CD4-positive, alpha-beta T cell (primary cell): ENCODE measurements at places on chromosomes 2 and 18. TPM values are rescaled to one million over a fixed set of nuclear protein-coding genes. Genes with fewer than 3 reads are reported as not detected.

DNA sequence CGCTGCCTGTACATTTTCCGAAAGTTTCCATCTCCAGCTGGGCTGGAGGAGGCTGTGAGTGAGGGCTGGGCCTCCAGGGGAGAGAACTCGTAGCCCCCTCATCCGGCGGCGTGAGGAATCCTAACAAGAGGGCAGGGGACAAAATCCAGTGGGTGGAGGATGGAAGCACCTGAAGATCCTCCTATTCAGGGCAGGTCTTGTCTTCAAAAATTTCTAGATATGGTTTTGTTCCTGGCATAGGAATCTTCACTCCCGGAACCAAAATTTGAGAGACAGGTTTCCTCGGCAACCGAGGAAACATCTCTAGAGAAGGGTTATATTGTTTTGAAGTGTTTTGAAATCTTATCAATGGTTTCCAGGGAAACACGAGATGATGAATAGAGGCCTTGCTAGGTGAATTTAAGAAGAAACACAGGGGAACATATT lies 136.7 kb downstream of the SH3BP4 start:
- DNase-seq: no peak

EFHD1 gene
- total RNA-seq: not detected

DNA sequence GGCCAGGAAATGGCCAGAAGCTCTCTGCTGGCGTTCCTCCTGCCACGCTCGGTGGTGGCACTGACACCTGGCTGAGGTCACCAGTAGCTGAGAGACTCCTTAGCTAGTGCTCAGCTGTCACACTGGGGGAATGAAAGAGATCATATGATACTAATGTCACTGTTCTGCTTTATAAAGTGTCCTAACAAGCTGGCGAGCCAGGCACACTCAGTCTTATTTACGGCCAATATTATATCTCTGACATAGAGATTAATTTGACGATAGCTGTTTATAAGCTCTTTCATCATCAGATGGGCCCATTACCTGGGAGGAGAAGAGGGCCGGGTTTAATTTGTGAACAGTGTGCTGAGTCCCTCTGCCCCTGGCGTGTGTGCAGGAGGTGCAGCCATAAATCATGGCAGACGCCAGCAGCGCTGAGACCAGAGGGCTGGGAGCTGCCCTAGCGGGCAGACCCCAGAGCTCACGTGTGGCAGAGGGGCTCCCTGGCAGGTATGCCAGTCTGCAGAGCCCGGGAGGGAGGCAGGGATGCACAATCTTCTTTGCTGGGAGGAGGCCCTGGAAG lies 246.5 kb downstream of the HAUS1 start:
- no peak for DNase-seq

CPLX4 gene
- total RNA-seq: not detected

GRCh38 chr18:22408059-22408458 lies 9.7 kb downstream of the CTAGE1 start:
- no peak for DNase-seq

FBXO48 gene
- total RNA-seq: 0.50 TPM

DNA sequence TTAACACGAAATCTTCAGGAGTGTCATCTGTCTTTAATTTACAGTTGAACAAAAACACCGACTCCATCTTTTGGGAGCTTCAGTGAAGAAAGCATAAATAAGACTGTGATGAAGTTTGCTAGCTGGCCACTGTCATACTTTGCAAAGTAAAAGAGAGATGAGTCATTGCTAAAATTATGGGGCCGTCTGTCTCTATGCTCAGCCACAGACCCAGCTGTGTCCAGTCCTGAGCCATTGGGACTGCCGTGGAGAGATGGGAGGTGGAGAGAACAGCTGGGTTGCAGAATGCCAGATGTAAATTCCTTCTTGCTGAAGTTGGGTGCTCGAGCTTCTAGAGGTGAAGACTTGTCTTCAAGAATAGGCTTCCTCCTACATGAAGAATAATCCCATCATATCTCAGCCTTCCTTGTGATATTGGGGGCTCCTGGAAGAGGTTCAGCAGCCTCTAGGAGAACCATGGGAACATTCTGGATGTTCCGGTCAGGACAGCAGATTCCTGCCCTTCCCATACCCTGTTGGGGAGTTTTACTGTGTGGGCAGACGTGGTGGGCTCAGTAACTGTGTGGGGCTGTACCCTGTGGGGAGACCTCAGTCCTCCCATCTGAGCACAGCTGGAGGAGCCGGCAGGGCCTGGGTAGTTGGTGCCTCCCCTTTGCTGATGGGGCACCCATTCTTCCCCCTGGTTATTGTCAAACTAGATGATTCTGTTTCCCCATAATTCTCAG lies 71.1 kb downstream of the LDLRAD4 start:
- DNase-seq: no peak

DNA sequence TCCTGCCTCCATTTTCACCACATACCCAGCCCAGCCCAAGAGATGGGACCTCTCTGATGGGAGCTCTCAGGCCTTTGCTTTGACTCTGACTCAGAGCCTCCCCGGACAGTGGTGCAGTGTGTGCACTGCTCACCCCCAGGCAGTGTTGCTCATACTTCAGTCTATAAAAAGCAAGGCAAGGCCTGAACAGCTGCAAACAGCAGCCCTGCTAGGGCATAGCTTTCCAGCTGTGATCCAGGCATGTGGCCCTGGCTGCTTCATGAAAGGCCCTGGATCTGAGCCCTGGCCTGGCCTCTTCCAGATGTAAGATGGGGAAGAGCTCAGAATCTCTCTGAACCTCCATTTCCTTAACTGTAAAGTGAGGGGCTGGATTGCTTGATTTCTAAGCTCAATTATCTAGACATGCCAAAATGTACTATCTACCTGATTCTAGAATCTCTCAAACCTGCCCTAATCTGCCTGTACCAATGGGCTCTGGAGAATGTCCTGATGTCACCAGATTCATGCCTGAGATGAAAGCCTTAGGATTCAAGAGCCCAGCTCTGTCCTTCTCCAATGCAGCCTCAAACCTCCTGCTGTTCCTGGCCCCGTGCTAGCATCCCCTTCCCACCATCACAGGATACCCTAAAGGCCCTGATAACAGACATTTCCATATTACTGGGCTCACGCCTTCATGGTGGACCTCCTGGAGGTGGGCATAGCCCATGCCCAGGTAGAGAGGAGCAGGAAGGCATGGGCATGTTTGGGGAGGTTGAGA lies 206.9 kb downstream of the ARL4C start:
- DNase-seq: peak; percentile 26

TMEFF2 gene
- not detected for total RNA-seq

- DNase-seq: no peak
Observed at GRCh38 chr2:96107708-96108065, 8.7 kb downstream of the ADRA2B start.

- DNase-seq: no peak
Observed at GRCh38 chr2:77161009-77161408, 361.2 kb downstream of the LRRTM4 start.

DNA sequence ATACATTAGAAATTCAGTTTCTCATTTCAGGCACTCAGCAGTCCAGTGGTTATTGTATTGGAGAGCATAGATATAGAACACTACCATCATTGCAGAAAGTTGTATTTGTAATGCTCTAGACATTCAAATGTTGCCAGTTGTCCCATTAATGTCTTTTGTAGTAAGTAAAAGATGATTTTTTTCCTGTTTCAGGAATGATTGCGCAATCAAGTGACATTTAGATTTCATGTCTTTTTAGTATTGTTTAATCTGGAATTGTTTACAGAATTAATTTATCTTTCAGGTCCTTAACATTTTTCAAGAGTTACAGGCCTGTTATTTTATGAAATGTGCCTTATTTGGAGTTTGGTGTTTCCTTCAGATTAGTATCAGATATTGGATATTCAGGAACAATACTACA lies 134.7 kb downstream of the MSTN start:
- DNase-seq: no peak

DNA sequence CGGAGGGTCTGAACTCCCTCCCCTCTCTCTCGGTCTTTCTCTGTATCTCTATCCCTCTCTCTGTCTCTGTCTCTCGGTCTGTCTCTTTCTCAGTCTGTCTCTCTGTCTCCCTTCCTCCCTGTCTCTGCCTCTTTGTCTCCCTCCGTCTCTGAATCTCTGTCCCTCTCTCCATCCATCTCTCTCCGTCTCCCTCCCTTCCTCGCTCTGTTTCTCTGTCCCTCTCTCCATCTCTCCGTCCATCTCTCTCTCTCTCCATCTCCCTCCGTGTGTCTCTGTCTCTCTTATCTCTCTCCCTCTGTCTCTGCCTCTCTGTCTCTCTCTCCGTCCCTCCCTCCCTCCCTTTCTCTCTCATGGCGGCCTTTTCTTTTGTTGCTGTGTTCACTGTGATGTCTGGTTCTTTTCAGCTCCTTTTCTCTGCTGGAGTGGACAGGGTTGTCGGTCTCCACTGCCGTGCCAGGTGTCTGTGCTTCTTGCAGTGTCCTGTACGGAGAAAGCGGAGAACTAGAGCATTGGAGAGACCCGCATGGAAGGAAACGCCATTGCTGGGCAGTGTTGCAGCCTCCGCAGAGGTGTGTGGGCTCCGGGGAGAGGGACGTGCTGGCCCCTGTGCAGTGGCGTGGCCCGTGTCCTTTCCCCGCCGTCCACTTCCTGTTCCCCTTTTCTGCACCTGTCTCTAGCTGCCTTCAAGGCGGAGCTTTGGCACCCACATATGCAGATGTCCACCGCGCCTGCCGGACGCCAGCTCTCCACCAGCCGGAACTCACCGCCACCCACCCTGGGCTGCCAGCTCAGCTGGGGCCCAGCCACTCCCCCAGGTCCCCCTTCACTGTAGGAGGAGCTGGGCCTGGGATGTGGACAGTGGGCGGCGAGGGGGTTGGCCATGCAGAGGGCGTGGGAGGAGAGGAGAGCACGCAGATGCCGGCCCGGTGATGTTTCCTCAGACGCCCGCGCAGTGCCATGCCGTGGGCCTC lies 113.1 kb downstream of the NFATC1 start:
- DNase-seq: no peak

REEP1 gene
- total RNA-seq: not detected

DNA sequence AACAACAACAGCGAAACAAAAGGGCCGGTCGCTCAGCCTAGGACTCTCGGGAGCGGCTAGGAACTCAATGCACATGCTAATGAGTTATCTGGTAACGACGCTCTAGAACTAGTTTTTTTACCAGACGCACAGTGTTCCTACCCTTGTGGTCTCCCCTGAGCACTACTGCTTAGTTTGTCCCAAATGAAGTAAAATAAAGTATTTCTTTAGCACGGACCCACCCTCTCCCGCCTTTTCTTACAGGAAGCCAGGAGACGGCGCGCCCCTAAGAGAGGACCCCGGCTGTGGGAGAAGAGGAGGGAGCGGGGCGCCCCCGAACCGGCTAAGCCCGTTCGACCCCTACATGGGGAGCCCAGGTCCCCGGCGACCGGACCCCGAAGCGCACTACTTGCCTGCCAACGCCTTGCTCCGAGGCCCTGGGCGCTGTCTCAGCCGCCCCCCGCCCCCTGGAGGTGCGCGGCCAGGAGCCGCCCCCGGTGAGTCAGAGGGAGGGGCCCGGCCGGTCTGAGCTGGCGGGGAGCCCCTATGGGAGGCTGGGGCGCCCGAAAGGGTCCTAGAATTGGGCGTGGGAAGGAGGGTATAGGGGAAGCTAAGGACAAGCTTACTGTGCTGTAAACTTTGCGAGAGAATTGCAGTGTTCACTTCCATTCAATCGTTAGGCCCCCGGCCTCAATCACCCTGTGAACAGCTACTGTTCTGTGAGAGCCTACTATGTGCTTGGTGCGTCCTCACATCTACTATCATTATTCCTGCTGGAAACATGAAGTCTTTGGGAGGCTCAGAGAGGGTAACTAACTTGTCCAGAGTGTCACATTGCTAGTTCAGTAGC lies 3.6 kb upstream of the CAPG start:
- DNase-seq: no peak

FBXO36 gene
- 0.84 TPM for total RNA-seq

DNA sequence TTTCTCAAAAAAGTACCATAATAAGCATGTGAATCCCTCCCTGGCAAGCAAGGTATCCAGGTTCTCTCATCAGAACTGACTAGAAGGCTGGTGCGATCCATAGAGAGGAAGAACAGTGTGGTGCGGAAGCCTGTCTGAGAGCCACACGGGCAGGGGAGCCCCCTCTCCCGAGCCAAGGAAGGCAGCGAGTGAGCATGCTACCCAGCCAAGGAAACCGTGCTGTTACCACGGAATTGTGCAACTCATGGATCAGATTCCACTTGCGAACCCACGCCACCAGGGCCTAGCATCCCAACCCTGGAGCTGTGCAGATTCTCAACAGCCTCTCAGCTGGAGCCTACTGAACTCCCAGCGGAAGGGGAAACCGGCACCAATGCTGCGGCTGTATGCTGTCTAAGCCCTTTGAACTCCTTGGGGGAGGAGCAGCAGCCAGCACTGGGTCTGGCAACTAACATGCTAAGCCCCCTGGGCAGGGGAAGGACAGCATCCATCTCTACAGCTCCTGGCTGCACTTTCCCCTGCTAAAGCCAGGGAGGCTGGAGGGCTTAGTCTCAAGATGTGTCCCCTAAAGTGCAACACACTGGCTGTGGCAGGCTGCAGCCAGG lies 823.1 kb downstream of the EPHA4 start:
- DNase-seq: no peak

TM4SF20 gene
- not detected for total RNA-seq

DNA sequence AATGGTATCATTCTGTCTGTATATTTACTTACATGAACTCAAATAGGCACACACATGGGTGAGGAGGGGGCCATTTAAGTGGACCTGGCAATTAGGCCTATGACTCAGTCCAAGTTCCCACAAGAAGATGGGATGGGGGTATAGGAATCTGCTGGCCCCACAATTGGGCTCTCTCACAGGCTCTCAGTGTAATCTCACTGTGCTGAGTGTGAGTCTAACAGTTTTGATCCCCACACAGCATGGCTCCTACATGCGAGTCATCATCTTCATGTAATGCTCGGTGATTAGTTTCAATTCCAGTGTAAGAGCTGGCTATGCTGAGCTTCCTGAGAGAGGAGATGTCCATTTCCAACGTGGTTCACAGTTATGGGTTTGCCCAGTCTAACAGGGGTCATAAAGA lies 114.0 kb downstream of the GATA6 start:
- DNase-seq: no peak

DNA sequence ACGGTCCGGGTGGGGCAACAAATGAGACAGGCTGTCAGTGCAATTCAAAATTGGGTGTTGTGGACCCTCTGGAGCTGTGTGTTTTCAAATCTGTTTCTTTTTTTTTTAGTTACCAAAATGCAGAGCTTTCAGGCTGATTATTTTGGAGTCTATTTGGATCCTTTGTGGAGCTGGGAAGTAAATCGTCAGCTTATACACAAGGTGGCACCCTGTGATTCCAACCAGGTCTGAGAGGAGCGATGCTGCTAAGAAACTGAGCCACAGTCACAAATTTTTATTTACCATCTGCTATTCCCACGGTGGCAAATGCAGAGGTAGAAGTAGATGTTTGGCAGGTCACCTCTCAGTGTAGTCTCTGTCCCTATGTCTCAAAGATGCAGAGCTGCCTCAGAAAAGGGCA lies 3.8 kb upstream of the EPC2 start:
- no peak for DNase-seq

STEAP3 gene
- not detected for total RNA-seq

- no peak for DNase-seq
Observed at GRCh38 chr2:67867735-67868134, 195.1 kb downstream of the C1D start.

GRCh38 chr2:105571445-105571987 lies 172.7 kb upstream of the FHL2 start:
- DNase-seq: no peak
